ENCODE measurements at places on chromosomes 1 and 21. TPM values are rescaled to one million over a fixed set of nuclear protein-coding genes. Genes with fewer than 3 reads are reported as not detected.

DNA sequence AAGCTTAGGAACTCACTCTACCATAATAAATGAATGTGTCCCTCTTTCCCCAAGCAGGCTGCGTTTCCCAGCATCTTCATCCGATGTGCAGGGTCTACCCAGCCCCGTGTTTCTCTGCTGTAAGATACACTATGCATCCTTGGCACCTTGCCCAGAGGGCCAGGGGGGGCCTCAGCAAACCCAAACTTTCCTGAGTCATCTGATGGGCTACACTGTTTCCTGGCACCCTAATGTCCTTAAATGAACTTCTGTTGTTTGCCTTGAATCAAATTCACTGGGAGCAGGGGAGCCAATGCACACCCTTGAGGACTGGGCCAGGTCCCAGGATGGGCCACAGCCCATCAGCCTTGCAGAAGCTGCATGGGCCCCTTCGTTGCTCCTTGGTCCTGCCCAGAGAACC lies 145.5 kb downstream of the IGSF21 start:
- DNase-seq, result no peak

- no peak for DNase-seq
Observed at GRCh38 chr1:7652061-7652460, 119.0 kb upstream of the VAMP3 start.

- no peak for DNase-seq
Observed at GRCh38 chr1:235817101-235817728, 49.5 kb downstream of the LYST start.

DNA sequence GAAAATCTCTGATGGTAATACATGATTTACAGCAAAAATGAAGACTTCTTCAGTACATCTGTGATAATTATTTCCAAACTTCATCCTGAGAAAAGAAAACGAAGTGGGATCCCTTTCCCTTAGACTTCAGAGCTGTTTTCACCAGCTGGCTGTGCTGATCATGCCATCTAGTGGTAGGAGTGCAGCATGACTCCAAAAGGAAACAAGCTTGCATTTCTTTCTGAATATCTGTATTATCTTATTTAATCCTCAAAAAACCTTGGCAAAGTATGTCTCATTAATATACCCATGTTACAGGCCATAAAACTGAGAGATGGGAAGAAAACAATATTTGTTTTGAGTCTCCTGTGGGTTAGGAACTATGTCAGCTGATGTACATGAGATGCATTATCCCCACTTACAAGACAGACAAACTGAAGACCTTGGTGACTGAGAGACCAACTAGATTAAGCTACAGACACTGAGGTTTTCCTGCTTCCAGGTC lies 9.8 kb upstream of the GJA8 start:
- no peak for DNase-seq

GRCh38 chr21:42534421-42535378 lies 21.0 kb downstream of the SLC37A1 start:
- peak; percentile 75 for DNase-seq

GRCh38 chr1:84871181-84871580 lies 21.8 kb downstream of the LPAR3 start:
- DNase-seq, result no peak

DNA sequence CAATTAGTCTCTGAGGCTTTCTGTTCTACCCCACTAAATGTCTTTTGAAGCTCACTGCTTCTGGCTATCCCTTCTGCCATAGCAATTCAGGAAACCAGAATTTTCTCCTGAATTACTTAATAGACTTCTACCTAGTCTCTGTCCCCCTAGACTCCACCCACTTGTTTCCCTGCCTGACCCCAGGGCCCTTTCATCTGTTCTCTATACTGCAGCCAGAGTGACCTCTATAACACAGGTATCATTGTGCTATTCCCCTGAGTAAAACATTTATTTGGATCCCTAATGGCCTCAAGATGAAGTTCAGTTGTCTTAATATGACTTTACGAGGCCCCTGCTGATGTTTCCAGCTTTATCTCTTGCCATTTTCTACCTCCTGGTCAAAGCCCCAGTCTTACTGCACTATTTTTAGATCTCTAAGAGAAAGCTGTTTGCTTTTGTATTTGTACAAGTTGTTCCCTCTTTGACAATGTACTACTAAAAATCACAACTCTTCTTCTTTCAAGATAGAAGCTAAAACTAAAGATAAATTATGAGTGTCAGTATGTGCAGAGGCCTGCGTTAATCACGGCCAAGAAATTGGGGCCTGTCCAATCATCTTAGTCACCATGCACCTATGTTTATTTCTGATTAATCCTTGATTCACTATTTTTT lies 54.5 kb downstream of the ATP1B1 start:
- peak; percentile 78 for DNase-seq

GRCh38 chr1:206049293-206049692 lies 3.7 kb upstream of the RHEX start:
- DNase-seq, result no peak

DNA sequence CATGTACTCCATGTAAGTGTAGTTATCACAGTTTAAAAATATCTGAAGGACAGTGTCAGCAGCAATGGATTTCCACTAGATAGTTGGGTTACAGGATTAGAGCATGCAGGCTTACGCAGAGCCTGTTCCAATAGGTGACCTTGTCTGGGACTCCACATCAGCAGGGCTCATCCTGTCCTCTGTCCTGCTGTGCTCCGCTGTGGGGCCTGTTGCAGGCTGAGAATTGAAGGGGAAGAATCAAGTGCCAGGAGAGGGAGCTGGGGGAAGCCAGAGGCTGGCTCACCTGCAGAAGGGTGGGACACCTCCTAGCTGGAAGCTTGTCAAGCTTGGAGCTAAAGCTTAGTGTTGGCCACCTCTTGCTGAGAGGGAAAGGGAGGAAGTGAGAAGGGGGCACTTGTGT lies 62.8 kb downstream of the XCL2 start:
- DNase-seq, result no peak

- DNase-seq, result peak; percentile 48
Observed at GRCh38 chr1:93620172-93620840, 61.3 kb downstream of the BCAR3 start.

- DNase-seq, result no peak
Observed at GRCh38 chr1:10759413-10760200, 36.8 kb downstream of the CASZ1 start.

- DNase-seq, result no peak
Observed at GRCh38 chr1:198462365-198463019, 78.0 kb downstream of the ATP6V1G3 start.

- DNase-seq, result no peak
Observed at GRCh38 chr21:42724226-42724920, 71.0 kb downstream of the PDE9A start.

- no peak for DNase-seq
Observed at GRCh38 chr1:155272466-155273342, 600 bp downstream of the CLK2 start.

DMRTA2 gene
- 0.55 TPM for total RNA-seq

LENEP gene
- not detected for total RNA-seq

IRF6 gene
- 0.28 TPM for total RNA-seq

CTH gene
- 2.5 TPM for total RNA-seq

NBPF19 gene
- total RNA-seq, result 24.4 TPM

SFT2D2 gene
- 41.3 TPM for total RNA-seq

PM20D1 gene
- not detected for total RNA-seq

E2F2 gene
- total RNA-seq, result 0.14 TPM

GUCA2A gene
- not detected for total RNA-seq

JAM2 gene
- total RNA-seq, result 31.6 TPM
